ENCODE measurements at places on chromosomes 2 and 18. TPM values are rescaled to one million over a fixed set of nuclear protein-coding genes. Genes with fewer than 3 reads are reported as not detected.
A peak's percentile ranks its signal among the peaks of the same experiment; 100 is the strongest.

DNA sequence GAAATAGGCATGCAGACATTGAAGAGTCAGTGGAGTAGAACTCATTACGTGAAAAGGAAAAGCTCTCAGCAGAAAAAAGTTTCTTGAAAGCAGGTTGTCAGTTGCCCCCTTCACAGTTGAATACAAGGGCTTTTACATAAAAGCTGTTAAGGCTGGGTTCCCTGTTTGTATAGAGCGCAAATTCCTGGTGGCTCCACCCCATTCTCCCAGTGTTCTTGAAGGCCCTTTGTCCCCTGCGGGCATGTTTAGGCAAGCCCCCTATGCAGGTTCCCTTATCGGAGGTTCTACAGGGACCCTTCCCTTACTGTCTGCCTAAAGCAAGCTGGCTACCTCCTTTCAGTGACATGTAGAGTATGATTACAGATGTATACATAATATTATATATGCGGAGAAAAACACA lies 497.2 kb upstream of the SYT4 start:
- DNase-seq = no peak
- H3K27me3 ChIP-seq = no peaks in the 10 kb centered on the region
- no peaks in the 10 kb centered on the region for H3K4me1 ChIP-seq
- H3K4me3 ChIP-seq = no peak overlapping the region

Gene AKAIN1
- total RNA-seq = not detected

GRCh38 chr2:239300871-239301735 lies 99.7 kb downstream of the HDAC4 start:
- DNase-seq = peak; percentile 21
- H3K27me3 ChIP-seq = no peaks in the 10 kb centered on the region
- H3K4me3 ChIP-seq = no peak overlapping the region

DNA sequence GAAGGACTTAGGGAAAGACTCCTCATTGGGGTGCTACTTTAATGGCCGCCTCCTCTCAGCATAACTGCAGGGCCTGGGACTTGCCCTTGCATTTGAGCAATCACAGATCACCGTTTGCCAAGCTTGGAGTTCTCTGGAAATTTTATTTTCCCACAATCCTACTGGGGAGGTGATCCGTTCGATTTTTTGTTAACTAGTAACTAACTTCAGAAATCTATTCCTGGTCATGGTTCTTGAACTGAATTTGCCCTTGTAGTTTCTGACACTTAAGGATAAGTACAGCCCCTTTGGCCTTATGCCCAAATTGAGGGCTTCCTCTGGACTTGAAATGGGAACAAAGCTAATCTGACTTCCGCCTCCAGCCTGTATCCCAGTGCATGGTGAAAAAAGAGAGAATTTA lies 60.5 kb upstream of the ST3GAL5 start:
- H3K36me3 ChIP-seq = no peaks in the 10 kb centered on the region
- H3K4me3 ChIP-seq = no peak overlapping the region
- peaks cover 15% of the 10 kb centered on the region for H3K4me1 ChIP-seq
- H3K27ac ChIP-seq = no peak overlapping the region
- peak; percentile 57 for DNase-seq
- no peaks in the 10 kb centered on the region for H3K27me3 ChIP-seq

Gene SOWAHC
- total RNA-seq = 16.7 TPM

Measured in stomach (tissue), 19 donors.